NCI-H2227 treated with DMSO at 0.1 percent for 48 hours (cell line): ENCODE measurements at places on chromosomes 12 and 14.

GRCh38 chr14:93375673-93376156 lies 28.7 kb downstream of the COX8C start:
- DNase-seq, result no peak

DNA sequence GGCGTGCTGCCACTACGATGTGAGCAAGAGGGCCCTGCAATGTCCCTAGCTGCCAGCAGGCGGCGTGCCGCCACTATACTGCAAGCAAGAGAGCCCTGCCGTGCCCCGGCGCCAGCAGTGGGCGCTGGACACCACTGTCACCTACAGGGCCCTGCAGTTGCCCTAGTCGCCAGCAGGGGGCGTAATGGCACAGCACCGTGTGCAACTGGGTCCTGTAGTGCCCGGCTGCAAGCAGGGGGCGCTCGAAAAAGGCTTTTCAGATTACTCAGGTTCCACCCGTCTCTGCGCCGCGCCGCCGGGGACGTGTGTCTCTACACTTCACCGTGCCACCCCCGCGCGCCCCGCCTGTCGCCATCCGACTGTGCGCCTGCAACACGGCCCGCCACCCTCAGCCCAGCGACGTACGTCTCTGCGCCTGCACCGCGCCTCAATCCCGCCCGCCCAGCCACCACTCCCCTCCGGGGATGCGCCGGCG lies 1356.9 kb downstream of the TMEM121 start:
- DNase-seq, result no peak

DNA sequence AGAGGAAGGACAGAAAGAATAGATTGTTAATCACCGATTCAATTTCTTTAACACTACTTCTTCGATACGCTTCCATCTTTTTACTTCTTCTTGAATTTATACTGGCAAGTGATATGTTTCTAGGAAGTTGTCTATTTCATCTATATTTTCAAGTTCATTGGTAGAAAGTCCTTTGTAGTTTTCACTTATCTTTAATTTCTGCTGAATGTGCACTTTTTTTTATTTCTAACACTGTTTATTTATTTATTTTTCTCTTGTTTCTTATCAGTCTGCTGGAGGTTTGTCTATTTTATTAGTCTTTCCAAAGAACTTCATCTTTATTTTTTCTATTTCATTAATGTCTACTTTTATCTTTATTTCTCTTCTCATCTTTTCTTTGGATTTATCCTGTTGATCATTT lies 63.6 kb downstream of the SIX1 start:
- no peak for DNase-seq

GRCh38 chr14:89196545-89196944 lies 220.5 kb downstream of the FOXN3 start:
- DNase-seq, result no peak

GRCh38 chr14:76902591-76902990 lies 76.4 kb downstream of the LRRC74A start:
- no peak for DNase-seq
